ENCODE measurements at places on chromosomes 12 and 14. TPM values are rescaled to one million over a fixed set of nuclear protein-coding genes. Genes with fewer than 3 reads are reported as not detected.

GRCh38 chr12:120417917-120418580 lies 19.9 kb upstream of the COX6A1 start:
- no peak for DNase-seq

DNA sequence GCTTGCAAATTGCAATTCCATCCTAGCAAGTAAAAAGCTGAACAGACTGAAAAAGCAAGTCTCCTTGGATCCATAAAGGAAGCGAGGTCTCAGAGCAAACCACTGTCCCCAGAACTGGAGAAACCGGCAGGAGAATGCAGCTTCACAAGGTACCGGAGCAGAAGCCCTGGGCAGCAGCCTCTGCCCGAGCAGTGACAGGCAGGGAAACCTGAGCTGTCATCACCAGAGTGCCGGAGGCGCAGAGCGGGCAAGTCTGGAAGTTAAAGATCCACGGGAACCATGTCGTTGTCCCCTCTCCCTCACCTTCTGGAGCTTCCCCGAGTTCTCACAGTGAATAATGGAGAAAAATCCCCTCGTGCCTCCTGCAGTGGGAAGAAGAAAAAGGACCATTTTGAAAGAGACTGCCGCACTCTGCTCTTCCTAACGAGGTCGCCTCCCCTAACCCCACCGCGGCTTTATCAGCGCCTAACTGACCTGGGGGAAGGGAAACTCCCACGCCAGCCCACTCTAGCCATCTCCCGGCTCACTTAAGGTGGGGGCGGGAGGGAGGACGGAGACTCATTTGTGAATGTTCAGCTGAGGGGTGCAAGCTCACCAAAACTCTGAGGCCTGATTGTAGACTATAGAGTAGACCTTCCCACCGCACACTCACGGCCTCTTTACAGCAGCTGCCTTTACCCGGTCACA lies 27.8 kb downstream of the FBXL14 start:
- no peak for DNase-seq

- no peak for DNase-seq
Measured at GRCh38 chr14:104238424-104239184, 100.2 kb downstream of the KIF26A start.

The TNFRSF1A gene
- 204 TPM for total RNA-seq

The HOXC12 gene
- total RNA-seq = not detected

The CD27 gene
- total RNA-seq = 0.53 TPM

All from glomerular endothelial cell (primary cell).